ENCODE measurements at places on chromosomes 6 and 20.

- no peak for DNase-seq
Observed at GRCh38 chr6:97009781-97010492, 85.4 kb downstream of the KLHL32 start.

DNA sequence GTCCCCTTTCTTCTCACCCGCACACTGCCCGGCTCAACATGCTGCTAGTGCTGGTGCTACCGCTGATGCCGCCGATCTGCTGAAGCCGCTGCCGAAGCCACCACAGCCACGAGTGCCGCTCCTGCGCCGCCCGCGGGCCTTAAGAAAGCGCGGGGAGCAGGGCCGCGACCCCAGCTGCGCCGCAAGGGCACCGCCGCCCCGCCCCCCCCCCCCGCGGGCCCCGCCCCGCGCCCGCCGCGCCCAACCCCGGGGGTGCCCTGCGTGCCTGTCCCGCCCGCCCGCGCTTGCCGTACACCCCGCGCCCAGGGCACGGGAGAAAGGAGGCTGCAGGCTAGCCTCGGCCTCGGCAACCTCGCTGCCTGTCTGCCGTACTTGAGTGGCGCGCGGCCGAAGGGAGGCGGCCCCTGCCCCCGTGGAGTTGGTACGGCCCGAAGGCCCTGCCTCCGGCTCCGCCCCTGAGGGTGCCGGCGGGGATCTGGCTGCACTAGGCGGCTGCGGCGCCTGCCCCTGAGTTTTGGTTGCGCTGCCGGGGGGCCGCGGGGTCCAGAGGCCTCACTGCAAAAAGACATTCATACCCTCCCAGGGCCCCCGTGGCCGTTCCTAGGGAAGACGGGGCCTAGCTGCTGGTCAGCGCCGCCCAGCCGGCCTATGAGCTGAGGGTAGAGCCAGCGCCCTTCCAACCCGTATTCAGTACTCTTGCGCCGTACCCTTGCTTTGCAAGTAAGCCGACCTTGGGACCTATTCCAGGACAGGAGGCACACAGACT lies at the start of gene SOD2:
SOD2 (minus strand) TSS at position 114 of the 766 bp plus-strand sequence; CDS start at position 40, 74 bp downstream.
- peak; percentile 61 for DNase-seq

DNA sequence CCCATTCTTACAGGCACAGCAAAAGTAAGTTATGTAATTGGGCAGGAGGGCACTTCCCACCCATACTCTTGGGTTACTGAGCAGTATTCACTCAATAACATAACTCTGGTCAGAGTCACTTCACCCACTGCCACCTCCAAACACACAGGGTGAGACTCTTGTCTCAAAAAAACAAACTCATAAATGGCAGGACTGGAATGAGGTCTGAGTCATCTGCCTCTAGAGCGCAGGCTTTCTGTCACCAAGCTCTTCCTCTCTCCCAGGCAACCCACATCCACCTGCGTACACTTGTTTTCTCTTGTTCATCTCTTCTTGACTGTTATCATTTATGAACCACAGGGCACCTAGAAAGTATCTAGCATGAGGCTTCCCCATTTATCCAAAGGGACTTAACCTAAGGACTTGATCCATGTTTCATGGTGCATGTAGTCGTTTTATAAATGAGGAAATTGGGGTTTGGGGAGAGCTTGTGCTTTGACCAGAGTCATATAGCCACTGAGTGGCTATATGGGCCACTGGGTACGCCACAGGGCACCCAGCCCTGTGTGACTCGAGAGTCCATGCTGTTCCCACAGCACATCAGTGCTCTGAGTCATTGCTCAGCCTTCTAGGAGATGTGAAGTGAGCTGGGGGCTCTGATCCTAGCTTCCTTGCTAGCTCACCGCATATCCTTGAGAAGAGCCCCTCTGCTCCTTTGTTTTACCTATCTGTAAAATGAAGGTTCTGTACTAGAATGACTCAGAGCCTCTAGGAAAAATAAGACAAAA lies 22.4 kb downstream of the C20orf173 start:
- DNase-seq, result no peak

GRCh38 chr6:28001351-28001750 lies 44.3 kb downstream of the OR2B6 start:
- no peak for DNase-seq

GRCh38 chr6:119110601-119111548 lies 32.4 kb upstream of the FAM184A start:
- DNase-seq, result no peak
